Adipocyte (in vitro differentiated cells): ENCODE measurements at places on chromosomes 13 and 19.

GRCh38 chr13:83733293-83733692, 149.0 kb downstream of the SLITRK1 start:
- no peak for DNase-seq

- DNase-seq = peak; percentile 66
These were observed 31.2 kb downstream of the GADD45B start for GRCh38 chr19:2507109-2507508.

DNA sequence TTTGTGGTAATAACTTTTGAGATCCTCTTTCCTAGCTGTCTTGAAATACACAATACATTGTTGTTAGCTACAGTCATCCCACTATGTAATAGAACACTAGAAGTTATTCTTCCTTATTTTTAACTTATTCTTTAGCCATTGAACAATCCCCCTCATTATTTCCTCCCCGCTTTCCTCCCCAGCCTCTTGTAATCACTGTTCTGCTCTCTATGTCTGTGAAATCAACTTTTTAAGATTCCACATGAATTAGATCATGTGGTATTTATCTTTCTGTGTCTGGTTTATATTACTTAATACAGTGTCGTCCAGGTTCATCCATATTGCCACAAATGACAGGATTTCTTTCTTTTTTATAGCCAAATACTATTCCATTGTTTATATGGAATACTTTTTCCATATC, 72.9 kb downstream of the SLC10A2 start:
- peak; percentile 8 for DNase-seq

DNA sequence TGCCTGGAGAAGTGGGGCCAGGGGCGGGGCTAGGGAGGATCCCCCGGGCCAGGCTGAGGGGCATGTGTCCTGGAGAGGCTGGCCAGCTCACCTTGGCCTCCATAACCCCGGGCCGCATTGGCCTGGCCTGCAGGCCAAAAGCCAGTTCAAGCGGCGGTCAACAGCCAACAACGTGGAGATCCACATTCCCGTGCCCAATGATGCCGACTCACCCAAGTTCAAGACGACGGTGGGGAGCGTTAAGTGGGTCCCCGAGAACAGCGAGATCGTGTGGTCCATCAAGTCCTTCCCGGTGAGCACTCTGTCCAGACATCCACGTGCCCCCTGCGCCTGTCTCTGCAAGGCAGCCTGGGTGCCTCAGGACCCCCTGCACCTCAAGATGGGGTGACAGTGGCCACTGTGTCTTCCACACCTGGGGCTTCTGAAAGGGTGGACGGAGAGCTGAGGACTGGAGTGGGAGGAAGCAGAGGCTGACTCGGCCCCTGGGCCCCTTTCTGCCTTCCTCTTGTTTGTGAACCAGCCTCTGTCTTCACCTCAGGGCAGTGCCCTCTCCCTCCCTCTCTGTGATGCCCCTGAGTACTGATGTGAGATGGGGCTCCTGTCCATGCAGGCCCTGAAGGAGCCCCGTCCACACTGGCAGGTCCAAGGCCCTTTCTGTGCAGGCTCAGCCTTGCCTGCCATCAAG, 31.1 kb downstream of the AP1M1 start:
- no peak for DNase-seq

DNA sequence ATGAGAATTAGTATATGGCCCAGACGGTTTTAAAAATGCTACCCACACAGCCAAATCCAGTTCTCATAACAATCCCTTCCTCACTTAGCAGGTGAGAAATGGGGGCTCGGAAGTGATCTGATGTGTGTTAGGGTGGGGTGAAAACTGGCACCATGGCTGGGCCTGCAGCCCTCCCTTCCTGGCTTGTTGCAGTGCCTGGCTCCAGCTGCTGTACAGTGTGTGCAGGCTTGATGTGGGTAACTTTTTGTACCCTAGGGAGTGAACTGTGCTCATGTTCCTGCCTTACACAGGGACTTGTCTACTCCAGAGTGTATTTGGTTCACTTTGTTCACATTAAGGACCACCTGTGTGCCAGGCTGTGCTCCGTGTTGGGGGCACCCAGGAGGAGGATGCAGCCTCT, 177.2 kb downstream of the LMO7 start:
- DNase-seq = no peak

DNA sequence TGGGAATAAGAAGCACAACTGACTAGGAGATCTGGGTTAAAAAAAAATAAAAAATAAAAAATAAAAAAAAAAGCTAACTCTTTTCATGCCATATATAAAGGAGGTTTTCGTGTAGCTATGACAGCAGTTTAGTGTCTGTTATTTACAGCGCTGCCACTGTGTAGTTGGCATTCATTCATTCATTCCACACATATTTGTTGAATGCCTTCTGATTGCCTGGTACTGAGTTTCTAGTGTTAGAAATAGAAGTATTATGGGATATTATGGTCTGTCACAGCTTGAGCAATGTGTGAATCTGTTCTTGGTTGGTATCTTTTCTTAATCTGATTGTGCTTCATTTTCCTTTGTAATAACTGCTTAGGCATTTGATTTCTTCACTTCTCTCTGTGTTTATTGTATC, 237.4 kb downstream of the NBEA start:
- peak; percentile 43 for DNase-seq

- no peak for DNase-seq
These were observed 13.8 kb downstream of the HRC start for GRCh38 chr19:49141352-49141751.

GRCh38 chr13:111317571-111318345, 2.7 kb upstream of the TEX29 start:
- DNase-seq = no peak

DNA sequence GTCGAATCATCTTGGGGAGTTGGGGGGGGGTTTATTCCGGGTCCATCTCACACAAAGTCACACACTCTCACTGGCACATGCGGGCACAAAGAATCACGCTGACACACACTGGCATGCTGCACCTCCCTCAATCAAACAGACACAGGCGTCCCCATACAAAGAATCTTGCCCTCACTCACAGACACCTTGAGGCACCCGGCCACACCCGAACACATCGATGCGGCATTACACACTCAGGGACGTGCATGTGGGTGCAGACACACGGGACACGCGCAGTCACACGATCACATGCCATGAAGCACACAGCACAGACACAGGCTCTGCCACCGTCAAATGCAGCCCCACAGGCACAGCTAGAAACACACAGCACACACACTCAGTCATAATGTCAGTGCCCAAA, 7.8 kb downstream of the NFIX start:
- no peak for DNase-seq

- no peak for DNase-seq
These were observed 122.8 kb upstream of the KLF12 start for GRCh38 chr13:74256969-74257368.

DNA sequence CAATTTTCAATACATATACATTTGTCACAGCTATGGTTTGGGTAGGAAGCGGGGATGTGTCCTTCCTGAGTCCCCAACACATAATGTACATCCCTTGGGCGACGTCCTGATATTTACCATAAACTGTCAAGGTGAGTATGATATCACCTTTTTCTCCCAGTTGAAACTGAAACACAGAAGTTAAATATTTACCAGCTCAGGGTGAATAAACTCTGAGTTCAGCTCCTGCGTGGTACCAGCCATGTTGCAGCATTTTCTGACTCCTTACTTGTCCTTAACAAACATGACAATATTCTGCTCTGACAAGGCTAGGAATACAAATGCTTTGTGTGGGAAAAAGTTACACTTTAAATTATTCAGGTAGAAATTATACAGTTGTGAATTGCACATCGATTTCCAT, 294.2 kb downstream of the TEX29 start:
- no peak for DNase-seq

DNA sequence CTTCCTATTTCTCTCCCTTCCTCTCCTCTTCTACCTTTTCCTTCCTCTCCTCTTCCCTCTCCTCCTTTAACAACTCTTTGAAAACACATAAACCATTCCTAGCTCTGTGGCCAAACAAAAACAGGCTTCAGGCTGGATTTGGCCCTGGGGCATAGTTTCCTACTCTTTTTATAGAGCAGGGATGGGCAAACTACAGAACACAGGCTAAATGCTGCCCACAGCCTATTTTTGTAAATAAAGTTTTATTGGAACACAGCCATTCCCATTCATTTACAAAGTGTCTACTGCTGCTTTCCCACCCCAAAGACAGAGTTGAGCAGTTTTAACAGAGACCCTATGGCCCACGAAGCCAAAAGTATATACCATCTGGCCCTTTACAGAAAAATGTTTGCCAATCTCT, 35.4 kb downstream of the LHFPL6 start:
- DNase-seq = no peak

GRCh38 chr13:76792731-76793347, 93.4 kb downstream of the KCTD12 start:
- DNase-seq = peak; percentile 63

DNA sequence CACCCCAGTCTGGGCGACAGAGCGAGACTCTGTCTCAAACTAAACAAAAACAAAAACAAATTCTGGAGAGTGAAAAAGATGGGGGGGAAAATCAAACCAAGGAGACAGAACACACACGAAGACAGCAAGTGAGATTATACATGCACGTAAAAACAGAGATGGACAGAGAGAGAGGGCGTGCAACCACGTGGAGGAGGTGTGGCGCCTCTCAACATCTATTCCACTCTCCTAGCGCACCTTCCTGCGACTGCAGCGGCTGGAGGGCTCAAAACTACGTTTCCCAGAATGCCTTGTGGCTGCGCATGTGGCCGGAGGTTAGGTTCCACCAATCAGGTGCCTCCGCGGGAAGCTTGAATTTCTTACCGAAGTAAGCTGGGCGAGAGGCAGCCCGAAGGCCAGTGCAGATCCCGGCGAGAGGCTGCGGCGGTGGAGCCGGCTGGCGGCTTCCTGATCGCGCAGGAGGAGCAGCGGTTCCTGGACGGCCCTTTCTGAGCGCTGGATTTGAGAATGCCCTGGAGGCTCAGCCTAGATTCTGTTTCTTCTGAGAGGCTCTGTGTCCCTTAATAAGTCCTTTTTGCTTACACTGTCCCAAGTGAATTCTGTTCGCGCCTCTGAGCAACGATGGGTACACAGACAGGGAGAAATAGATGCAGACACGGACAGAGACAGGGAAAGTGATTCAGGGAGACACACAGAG, 13.1 kb upstream of the NANOS2 start:
- DNase-seq = peak; percentile 93

DNA sequence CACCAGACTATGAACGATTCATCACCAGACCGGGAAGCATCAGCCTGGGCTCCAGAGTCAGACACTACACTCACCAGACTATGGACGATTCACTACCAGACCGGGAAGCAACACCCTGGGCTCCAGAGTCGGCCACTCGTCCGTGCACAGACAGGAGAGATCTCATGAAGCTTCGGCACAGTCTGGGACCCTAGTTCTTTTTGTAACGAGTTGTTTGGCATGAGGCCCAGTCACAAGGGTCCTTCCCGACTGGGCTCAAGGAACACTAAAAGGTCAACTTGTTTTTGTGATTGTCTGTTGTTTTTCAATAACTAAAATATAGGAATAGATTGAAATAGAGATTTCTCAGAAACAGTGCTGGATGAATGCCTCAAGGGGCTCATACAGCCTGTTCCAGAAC, 1141.6 kb upstream of the MIR17HG start:
- no peak for DNase-seq

GRCh38 chr13:84466461-84466860, 584.2 kb upstream of the SLITRK1 start:
- DNase-seq = no peak

DNA sequence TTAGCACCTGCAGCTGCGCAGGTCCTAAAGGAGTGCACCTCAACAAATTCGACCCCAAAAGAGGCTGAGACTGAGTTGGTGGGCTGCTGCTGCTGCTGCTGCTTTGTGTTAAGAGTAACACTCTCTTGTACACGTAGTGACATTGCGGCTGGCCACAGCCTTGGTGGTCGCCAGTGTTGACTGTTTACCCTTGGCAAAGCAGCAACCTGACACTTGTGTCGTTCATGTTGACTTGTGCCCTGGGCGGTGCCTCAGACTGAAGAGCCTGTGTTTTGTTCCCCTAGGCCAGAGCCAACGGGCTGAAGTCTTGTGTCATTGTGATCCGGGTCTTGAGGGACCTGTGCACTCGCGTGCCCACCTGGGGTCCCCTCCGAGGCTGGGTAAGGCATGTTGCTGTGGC, 22.4 kb upstream of the QTRT1 start:
- no peak for DNase-seq

- DNase-seq = no peak
These were observed 253.8 kb downstream of the DACH1 start for GRCh38 chr13:71613066-71613745.

- DNase-seq = no peak
These were observed 60.5 kb downstream of the PARP4 start for GRCh38 chr13:24452044-24452443.

- DNase-seq = no peak
These were observed 6.2 kb downstream of the ACOD1 start for GRCh38 chr13:76954538-76954937.

DNA sequence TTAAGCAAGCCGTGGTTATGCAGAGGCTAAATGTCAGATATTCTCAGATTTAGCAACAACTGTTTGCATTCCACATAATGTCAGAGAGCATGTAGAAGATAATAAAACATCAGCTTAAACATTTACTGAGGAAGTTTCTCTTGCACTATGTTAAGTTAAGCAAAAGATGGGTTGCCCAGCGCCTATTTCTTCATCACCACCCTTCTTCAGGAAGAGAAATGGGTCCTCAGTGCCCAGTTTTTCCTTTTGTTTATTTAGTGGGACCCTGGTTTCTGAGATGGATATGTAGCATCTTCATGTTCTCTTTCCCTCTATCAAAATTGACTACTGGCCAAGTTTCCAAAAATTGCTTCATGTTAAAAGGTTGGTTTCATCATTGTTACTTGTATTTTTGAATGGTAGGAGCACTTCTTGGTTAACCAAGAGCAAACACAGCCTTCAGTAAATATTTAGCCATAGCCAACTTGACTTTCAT, 356.8 kb downstream of the RFC3 start:
- peak; percentile 65 for DNase-seq

DNA sequence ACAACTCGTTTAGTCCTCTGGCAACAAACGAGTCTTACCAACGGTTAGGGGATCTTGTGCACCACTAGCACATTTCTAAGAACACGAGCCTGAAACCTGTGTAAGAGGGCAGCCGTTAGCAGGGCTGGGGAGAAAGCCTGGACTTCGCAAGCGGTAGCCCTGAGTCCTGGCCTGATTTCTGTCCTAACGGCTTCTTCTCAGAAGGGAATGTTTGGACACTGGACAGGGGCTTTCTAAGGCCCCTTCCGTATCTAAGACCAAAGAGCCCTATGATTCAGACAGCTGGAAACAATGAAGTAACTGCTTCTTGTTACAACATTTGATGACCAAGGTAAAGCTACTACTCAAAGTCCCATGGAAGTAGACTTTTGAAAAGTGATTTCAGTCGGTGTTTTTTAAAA, 2.2 kb downstream of the ANKRD10 start:
- peak; percentile 80 for DNase-seq

GRCh38 chr19:45729800-45730290, 851 bp downstream of the FBXO46 start:
- DNase-seq = peak; percentile 43

GRCh38 chr19:12912571-12912970, 6.5 kb downstream of the SYCE2 start:
- DNase-seq = no peak

GRCh38 chr19:56118666-56119581, 2.2 kb downstream of the ZNF787 start:
- no peak for DNase-seq

- no peak for DNase-seq
These were observed 33.9 kb downstream of the CAB39L start for GRCh38 chr13:49410006-49410405.
